ENCODE measurements at places on chromosomes 1 and 21. TPM values are rescaled to one million over a fixed set of nuclear protein-coding genes. Genes with fewer than 3 reads are reported as not detected.

GRCh38 chr1:57311411-57311810, 112.4 kb downstream of the DAB1 start:
- H3K27me3 ChIP-seq: no peaks in the 10 kb centered on the region
- DNase-seq: no peak
- no peaks in the 10 kb centered on the region for H3K36me3 ChIP-seq
- H3K4me3 ChIP-seq: no peak overlapping the region
- H3K27ac ChIP-seq: no peak overlapping the region
- peaks cover 10% of the 10 kb centered on the region for H3K4me1 ChIP-seq

GRCh38 chr1:199040076-199040905, 401.5 kb downstream of the PTPRC start:
- H3K4me3 ChIP-seq: no peak overlapping the region
- H3K4me1 ChIP-seq: no peaks in the 10 kb centered on the region
- H3K27ac ChIP-seq: no peak overlapping the region
- no peaks in the 10 kb centered on the region for H3K27me3 ChIP-seq
- no peaks in the 10 kb centered on the region for H3K36me3 ChIP-seq
- DNase-seq: no peak

- no peak overlapping the region for H3K4me3 ChIP-seq
- H3K27me3 ChIP-seq: no peaks in the 10 kb centered on the region
- no peak overlapping the region for H3K27ac ChIP-seq
- DNase-seq: no peak
- H3K4me1 ChIP-seq: no peaks in the 10 kb centered on the region
- H3K36me3 ChIP-seq: no peaks in the 10 kb centered on the region
These were observed 221.8 kb downstream of the TTLL7 start for GRCh38 chr1:83776913-83777757.

GRCh38 chr1:17287130-17287776, 20.7 kb upstream of the PADI4 start:
- no peak overlapping the region for H3K4me3 ChIP-seq
- peaks cover 9% of the 10 kb centered on the region for H3K4me1 ChIP-seq
- no peaks in the 10 kb centered on the region for H3K27me3 ChIP-seq
- DNase-seq: no peak

DNA sequence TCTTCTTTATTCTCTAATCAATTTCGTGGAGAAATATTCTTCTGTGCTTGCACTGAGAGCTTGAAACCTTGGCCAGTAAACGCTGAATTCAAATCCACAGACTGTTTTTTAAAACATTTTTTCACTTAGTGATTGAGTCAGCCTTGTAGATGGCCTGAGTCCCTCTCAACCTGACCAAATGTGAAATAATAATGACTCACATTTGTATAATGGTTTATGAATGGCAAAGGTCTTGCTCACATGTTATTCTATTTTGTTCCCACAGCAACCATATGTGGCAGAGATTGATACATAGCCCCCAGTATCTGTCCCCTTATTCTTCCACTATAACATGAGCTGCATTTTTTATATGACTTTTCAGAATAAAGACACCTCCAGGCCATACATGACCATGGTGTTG, 47.8 kb upstream of the CCDC190 start:
- H3K4me3 ChIP-seq: no peak overlapping the region
- no peak for DNase-seq
- no peak overlapping the region for H3K27ac ChIP-seq
- H3K36me3 ChIP-seq: no peaks in the 10 kb centered on the region
- H3K27me3 ChIP-seq: no peaks in the 10 kb centered on the region

DNA sequence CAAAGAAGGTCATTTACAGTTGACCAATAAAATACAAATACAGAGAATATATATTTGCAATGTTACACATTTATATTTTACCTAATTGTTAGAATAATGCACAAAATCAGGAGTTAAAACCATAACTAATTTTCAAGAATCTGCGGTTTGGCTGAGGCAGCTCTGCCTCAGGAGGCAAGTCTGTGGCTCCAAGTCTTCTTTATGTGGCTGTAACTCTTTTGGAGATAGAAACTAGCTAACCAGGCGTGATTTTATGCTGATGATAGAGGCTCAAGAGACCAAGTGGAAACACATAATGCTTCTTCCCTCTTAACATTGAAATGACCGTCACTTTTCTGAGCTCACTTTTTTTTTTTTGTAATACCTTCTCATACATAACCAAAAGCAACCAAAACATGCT, 744.7 kb upstream of the CXADR start:
- H3K4me3 ChIP-seq: no peak overlapping the region
- no peaks in the 10 kb centered on the region for H3K36me3 ChIP-seq
- no peaks in the 10 kb centered on the region for H3K4me1 ChIP-seq
- no peak overlapping the region for H3K27ac ChIP-seq

DNA sequence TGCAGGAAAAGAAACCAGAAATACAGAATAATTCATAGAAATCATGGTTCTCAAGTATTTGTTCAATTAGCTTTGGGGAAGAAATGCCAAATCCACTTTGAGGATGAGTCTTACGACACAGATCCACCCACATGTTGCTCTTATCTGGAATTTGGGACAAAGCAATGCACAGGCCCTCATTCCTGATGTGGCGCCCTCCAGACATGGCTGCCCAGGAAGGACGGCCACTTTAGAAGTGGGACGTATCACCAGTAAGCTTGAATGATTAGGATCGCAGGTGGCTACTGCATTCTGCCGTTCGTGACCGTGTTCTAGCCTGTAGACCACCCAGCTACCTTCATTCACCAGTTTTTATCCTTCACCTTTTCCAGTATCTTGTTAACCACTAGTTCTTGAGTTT, 20.1 kb upstream of the NCMAP start:
- no peaks in the 10 kb centered on the region for H3K36me3 ChIP-seq
- H3K27me3 ChIP-seq: no peaks in the 10 kb centered on the region
- peak overlapping the region; percentile 50 for H3K4me3 ChIP-seq
- H3K4me1 ChIP-seq: peaks cover 21% of the 10 kb centered on the region
- peak overlapping the region; percentile 90 for H3K27ac ChIP-seq

- no peak for DNase-seq
- no peaks in the 10 kb centered on the region for H3K27me3 ChIP-seq
- H3K4me1 ChIP-seq: no peaks in the 10 kb centered on the region
- H3K27ac ChIP-seq: no peak overlapping the region
- H3K4me3 ChIP-seq: no peak overlapping the region
- H3K36me3 ChIP-seq: peaks cover 11% of the 10 kb centered on the region
These were observed 89.5 kb upstream of the ARTN start for GRCh38 chr1:43844114-43844513.

DNA sequence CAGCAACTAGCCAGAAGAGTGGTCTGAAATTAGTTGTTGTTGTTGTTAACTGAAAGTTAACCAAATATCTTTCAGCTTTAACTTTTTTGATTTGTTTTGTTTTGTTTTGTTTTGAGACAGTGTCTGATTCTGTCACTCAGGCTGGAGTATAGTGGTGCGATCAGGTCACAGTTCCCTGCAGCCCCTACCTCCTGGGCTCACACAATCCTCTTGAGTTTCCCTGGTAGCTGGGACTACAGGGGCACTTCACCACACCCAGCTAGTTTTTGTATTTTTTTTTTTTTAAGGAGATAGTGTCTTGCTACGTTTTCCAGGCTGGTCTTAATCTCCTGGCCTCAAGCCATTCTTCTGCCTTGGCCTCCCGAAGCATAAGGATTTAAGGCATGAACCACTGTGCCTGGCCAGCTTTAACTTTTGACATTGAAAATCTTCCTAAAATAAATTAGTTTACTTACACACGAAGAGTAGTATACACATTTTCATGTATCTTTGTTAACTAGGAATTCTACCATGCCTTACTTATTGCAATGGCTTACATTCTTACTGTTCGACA, 45.0 kb downstream of the GNG12 start:
- no peaks in the 10 kb centered on the region for H3K4me1 ChIP-seq
- H3K36me3 ChIP-seq: no peaks in the 10 kb centered on the region
- no peak overlapping the region for H3K27ac ChIP-seq
- no peaks in the 10 kb centered on the region for H3K27me3 ChIP-seq
- no peak overlapping the region for H3K4me3 ChIP-seq

DNA sequence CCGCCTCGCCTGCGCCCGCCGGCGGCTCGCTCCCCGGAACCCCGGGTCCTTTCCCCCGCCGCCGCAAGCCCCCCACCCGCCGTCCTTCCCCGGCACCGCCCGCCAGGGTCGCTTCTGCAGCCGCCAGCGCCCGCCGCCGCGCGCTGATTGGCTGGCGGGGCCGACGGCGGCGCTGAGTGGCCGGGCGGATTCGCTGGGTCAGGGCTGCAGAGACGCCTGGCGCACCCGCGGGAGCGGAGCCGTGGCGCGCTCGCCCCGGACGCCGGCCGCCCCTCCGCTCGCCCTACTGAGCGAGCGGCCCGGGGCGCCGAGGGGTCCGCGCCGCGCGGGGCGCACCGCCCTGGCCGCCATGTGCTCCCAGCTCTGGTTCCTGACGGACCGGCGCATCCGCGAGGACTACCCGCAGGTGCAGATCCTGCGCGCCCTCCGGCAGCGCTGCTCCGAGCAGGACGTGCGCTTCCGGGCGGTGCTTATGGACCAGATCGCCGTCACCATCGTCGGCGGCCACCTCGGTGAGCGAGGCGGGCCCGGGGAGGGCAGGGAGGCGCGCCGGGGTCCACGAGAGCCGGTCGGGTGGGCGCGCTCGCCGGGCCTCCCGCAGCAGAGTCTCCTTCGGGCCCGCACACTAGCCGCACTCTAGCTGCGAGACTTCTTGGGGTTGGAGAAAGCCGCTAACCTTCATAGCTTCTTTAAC, at the start of gene RIMKLA:
TSS of gene RIMKLA (plus strand) at position 207 of the 694 bp plus-strand sequence. CDS start at position 350, 143 bp downstream.
- H3K27ac ChIP-seq: no peak within 1 kb of the TSS
- peaks cover 9% of the 10 kb centered on the region for H3K4me1 ChIP-seq
- H3K36me3 ChIP-seq: no peaks in the 10 kb centered on the region
- peak within 1 kb of the TSS; percentile 17 for H3K4me3 ChIP-seq
- DNase-seq: peak; percentile 36

DNA sequence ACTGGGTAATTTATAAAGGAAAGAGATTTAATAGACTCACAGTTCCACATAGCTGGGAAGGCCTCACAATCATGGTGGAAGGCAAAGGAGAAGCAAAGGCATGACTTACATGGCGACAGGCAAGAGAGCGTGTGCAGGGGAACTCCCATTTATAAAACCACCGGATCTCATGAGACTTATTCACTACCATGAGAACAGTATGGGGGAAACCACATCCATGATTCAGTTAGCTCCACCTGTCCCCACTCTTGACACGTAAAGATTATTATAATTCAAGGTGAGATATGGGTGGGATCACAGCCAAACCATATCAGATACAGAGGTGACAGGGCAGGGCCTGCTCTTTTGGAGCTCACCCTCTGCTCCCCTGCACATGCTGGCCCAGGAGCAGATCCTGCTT, 31.4 kb upstream of the TMEM61 start:
- DNase-seq: no peak
- H3K36me3 ChIP-seq: no peaks in the 10 kb centered on the region
- no peaks in the 10 kb centered on the region for H3K27me3 ChIP-seq

DNA sequence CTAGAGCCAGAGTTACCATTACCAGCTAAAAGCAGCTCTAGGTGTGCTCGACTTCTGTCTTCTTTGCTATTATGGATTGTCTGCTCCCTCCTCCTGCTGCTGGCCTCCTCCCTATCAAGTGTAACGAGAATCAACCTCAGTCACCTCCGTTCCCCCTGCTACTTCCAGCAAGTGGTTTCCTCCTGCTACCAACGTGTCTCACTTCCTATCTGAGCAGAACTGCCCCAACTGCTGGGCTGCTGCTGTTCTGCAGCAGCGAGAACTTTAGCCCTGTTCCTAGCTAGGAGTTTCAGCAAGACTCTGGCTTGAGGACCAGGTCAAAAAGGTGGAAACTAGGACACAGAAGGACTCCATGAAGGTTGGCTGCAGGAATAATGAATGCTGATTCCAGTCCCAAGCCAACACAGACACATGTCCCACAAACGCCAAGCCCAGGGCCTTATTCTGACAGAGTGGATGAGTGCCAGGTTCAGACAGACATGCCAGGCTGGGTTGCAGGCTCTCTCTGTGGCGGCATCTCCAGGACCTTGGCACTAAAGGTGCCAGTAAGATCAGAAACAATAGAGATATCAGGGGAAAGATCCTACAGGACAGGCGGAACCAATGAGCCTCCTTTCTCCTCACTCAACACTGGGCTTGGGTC, 46.9 kb downstream of the CD34 start:
- no peak overlapping the region for H3K4me3 ChIP-seq
- H3K27me3 ChIP-seq: no peaks in the 10 kb centered on the region
- H3K4me1 ChIP-seq: peaks cover 67% of the 10 kb centered on the region
- peak overlapping the region; percentile 26 for H3K27ac ChIP-seq
- H3K36me3 ChIP-seq: peaks cover 27% of the 10 kb centered on the region

WLS gene
- 0.75 TPM for total RNA-seq

CACNA1S gene
- total RNA-seq: not detected

KRTAP19-3 gene
- not detected for total RNA-seq

MAP1LC3C gene
- total RNA-seq: not detected

All from natural killer cell (primary cell).